ENCODE measurements at places on chromosomes 11 and 22. TPM values are rescaled to one million over a fixed set of nuclear protein-coding genes. Genes with fewer than 3 reads are reported as not detected.

- no peak for DNase-seq
These were observed 33.6 kb upstream of the RELT start for GRCh38 chr11:73342633-73343032.

- DNase-seq: no peak
These were observed 9.4 kb downstream of the C11orf97 start for GRCh38 chr11:94521684-94522083.

GRCh38 chr11:62452839-62453468 is 34.1 kb downstream of the SCGB1A1 start:
- DNase-seq: no peak

DNA sequence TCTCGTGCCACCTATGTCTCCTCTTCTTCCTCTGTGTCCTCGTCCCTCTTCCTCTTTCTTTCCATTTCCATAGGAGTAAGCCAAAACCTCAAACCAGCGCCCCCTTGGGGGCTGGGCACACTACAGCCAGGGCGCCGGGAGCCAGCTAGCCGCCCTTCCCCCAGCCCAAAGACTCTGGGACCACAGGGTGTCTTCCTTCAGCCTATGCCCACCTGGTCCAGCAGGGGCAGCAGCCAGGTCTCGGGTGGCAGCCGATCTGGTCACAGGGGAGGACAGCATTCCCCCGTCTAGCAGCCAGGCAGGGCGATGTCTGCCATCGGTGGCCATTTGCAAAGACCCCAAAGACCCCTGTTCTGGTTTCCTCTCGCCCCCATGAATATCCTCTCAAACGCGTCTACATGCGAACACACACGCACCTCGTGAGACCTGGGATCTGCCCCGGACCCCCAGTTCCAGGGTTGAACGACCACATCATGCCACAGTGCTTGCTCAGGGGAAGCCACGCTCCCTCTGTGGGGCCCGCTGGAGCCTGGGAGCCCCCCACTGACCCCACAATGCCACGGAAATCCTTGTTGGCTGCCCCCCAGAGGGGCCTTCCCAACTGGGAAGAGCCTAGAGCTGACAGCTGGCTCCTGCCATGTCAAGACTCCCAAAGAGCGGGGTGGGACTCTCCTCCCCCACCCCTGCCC is 546.0 kb upstream of the CCDC179 start:
- DNase-seq: no peak

GRCh38 chr11:65556470-65557279 is 1.5 kb downstream of the LTBP3 start:
- DNase-seq: no peak

DNA sequence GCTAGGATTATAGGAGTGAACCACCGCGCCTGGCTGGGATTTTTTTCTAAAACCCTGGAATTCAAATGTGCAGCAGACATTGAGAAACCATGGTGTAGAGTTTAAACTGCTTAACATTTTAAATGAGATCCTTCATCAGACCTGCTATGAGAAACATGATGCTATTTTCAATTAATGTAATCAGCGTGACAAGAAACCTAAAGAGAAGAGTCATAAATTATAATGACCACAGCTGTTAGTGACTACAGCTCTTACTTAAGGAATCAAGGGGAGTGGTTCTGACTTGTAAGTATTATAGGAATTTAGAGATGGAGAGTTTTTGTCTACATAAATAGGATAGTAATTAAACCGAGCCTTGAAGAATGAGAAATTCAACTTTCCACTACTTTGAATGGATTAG is 170.6 kb downstream of the BARX2 start:
- no peak for DNase-seq

The DKK3 gene
- 935 TPM for polyA plus RNA-seq

The LSP1 gene
- polyA plus RNA-seq: not detected

The CLMP gene
- polyA plus RNA-seq: 251 TPM

The SAA4 gene
- not detected for polyA plus RNA-seq
